ENCODE measurements at places on chromosomes 4 and X.

DNA sequence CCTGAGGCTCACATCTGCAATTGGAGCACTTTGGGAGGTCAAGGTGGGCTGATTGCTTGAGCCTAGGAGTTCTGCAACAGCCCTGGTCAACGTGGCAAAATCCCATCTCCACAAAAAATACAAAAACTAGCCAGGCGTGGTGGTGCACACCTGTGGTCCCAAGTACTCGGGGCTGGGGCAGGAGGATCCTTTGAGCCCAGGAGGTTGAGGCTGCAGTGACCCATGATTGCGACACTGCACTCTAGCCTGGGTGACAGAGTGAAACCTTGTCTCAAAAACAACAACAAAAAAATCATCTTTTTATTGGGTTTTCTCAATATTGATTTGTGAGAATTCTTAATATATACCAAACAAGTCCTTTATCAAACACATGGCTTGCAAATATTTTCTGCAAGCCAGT is 64.9 kb downstream of the ANKRD17 start:
- DNase-seq, result no peak

GRCh38 chr4:142984871-142985585 is 138.9 kb upstream of the INPP4B start:
- no peak for DNase-seq

DNA sequence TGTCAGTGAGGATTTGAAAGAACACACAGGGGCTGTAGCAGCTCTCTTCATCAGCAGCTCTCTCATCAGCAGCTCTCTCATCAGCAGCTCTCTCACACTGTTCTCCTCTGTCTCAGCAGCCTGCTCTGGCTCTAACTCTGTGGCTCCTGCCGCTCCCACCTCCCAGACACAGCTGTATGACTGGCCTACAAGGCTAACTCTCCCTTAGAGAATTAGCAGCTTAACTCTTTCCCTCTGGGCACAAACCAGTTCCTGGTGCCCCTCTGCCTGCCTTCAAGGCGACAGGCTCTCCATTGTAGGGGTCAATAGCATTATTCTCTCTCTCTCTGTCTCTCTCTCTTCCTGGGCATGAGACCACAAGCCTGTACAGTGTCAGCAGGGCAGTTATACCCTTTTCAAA is 385.6 kb upstream of the PCDH10 start:
- DNase-seq, result no peak

DNA sequence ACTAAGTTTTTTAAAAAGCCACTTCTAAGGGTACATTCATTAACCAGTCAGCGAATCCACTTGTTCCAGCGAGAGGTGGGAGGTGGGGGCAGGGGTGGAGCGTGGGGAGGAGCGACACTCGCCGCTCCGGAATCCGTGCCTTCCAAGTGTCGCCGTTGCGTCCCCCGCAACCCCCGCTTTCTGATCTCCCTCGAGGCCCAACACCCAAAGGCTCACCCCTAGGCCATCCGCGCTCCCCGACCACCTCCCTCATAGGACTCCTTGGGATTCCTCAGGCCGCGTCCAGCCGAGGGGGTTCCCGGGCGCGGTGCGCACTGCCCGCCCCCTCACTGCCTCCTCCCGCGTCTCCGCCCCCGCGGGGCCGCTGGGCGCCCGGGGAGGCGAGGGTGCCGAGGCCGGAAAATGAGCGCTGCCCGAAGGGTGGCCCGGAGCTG is 108.1 kb upstream of the STOX2 start:
- no peak for DNase-seq

GRCh38 chr4:53617101-53617680 is 25.9 kb upstream of the LNX1 start:
- DNase-seq, result no peak

DNA sequence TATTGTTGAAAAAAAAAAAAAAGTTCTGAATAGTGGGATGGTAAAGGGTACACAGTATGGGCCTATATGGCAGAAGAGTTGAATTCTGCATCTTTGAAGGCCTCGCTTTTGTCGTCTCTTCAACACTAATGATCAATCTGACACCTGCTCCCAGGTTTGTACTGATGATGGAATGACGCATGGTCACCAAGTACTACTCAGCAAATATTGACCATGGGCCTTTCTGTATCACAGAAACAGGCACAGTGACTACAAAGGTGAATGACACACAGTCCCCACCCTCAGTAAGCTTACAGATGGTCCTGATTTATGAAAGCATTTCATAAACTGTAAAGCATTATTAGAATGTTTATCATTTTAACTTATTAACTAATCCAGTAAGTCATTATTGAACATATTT is 152.6 kb downstream of the LDB2 start:
- no peak for DNase-seq

All from stimulated activated CD8-positive, alpha-beta memory T cell treated with anti-CD3 and anti-CD28 coated beads, Interleukin-7, amount 100 ng/mL, for 1 hour (primary cell).